ENCODE measurements at places on chromosomes 3 and 15. TPM values are rescaled to one million over a fixed set of nuclear protein-coding genes. Genes with fewer than 3 reads are reported as not detected.

Gene ACP3
- 2.3 TPM for total RNA-seq

GRCh38 chr15:96351761-96352603 is 21.5 kb downstream of the NR2F2 start:
- DNase-seq, result peak; percentile 60

DNA sequence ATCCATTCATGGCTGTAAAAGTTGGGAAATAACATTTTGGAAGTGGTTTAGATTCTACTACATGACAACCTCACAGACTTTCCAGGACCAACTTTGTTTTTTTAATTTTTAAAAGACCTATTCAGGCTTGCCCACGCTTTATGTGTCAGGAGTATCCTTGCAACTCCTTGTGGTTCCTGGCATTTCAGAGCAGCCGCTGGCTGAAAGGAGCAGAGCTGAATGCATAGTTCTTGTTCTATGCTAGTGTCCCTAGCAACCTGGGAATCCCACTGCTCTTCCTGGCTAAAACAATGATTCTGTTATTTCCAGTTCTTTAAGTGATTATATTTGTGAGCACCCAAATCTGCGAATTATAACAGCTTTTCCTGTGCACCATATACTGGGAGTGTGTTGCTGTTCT is 34.9 kb downstream of the CP start:
- no peak for DNase-seq

GRCh38 chr3:179687967-179688535 is 35.2 kb downstream of the USP13 start:
- no peak for DNase-seq

DNA sequence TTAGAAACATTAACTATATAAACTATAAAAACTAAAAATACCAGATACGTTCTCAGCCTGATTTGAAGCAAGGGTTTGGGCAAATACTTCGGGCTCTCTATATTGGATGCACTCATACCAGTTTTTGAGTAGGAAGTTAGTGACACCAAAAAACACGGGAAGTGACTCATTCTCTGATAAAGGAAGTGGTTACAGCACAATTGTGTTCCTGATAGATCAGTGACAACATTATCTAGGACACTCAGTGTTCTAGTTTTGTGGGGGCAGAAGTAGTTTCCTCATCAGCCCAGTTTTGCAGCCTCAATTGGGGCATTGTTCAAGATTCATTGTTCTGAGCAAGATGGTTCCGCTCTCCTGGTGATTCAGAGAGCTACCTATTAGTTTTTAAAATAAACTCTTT is 469.6 kb upstream of the DPPA4 start:
- peak; percentile 7 for DNase-seq

DNA sequence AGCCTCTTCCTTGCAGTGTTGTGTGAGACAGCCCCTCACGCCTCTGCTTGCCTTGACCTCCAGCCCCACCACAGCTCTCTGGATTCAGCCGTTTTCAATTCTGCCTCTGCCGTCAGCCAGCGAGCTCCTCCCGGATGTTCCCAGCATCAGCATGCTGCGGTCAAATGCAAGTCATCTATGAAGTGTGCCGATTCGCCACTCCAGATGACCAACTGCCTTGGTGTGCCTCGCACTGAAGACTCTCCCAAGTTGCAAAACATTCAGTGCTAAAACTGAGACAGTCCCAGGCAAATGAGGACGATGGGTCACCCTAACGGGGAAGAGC is 30.6 kb upstream of the RASA2 start:
- peak; percentile 68 for DNase-seq

DNA sequence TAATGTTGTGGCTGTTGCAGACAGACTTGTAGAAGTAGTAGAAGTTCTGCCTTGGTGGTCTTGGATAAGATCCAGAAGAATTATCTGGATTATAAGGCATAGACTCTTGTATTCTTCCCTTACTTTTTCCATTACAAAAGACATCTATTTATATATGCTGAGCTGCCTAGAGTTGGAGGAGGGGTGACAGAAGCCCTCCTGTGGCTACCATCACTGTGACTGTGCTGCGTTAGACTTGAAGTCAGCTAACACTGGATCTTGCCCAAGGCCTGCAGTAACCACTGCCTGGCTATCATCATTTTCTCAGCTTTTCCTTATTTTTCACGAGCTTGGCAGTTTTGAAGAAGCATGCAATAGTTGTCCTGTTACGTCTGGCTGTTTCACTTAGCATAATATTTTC is 684.8 kb upstream of the BCHE start:
- DNase-seq, result no peak

GRCh38 chr15:63200464-63201249 is 11.3 kb downstream of the RAB8B start:
- no peak for DNase-seq

- DNase-seq, result peak; percentile 60
Measured at GRCh38 chr15:71627604-71628003, 182.8 kb upstream of the NR2E3 start.

- DNase-seq, result peak; percentile 80
Measured at GRCh38 chr3:108472001-108472591, 38.3 kb downstream of the MYH15 start.

DNA sequence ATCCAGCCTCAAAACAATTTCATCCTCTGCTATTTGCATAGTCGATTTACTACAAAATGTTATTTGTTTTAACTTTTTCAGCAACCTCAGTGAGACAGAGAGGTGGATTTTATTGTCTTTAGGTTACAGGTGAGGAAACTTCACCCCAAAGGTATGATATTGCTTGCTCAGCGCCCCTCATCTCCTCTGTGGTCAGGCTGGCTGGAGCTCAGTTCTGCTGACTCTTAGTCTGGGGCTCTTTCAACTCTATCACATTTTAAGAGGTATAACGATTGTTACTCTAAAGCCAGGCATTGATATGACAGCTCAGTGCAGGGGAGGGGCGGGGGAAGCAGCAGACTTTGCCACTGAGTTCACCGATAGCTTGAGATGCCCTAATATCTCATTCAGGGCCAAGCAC is 103.0 kb upstream of the DPH6 start:
- no peak for DNase-seq

- DNase-seq, result no peak
Measured at GRCh38 chr15:52067545-52067926, 45.0 kb downstream of the BCL2L10 start.

DNA sequence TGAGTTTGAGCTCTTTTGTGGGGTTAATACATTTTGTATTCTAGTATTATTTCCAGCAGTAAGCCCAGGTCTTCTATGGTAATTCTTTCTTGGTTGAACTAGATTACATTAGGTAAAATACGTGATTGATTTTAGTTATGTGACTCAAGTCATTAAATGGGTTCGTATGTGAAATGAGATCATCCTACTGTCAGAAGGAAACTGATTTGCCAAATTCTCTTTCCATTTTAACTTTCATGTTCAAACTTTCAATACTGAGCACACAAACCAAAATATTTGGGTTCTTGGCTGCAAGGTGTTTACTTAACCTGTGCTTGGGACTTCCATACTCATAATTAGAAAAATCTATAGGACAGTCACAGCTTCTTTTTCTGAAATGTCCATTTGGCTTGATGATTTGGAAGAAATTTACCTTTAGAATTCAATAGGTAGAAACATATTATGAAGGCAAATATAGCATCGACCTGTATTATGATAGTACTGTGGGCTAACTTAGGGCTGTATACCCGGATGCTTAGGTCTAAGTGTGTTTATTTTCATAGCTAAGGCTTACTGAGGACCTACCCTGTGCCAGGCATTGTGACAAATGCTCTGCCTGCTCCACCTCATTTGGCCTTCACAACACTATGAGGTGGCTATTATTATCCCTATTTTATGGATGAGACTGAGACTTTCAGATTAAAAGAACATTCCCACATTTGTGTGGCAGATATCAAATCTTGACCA is 631.8 kb upstream of the GRM7 start:
- DNase-seq, result no peak

DNA sequence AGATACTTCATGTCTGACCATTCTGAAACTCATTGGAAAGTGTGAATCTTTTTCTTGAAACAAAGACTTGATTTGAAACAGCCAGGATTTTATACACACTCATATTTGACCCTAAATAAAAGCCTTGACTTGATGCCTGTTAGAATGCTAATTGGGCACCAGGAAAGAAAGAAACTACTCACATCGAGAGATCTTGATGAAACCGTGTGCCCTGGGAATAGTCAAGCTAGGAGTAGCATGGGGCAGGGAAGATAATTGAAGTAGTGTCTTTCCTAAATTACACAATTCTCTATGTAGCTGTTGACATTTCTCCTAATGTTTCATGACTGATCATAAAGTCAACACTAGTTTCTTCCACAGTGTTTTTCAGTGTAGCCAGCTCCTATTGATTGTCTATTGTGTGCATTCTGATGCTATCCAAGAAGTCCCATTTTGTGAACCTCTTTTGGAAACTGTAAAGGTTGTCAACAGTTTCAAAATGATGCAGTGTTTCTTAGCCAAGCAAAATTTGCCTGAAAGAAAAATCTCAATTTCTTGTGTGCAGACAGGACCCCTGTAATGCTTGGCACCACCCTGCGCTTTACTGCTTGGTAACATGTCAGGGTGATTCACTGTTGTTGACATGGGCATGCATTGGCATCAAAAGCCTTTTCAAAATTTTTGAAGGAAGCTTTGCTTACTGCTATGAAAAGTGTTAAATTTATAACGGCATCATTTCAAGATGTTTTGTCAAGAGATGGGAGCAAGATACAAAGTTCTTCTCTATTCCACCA is 52.5 kb upstream of the OTOL1 start:
- DNase-seq, result no peak
